ENCODE measurements at places on chromosomes 7 and 10.

GRCh38 chr7:117297606-117298005, 25.3 kb downstream of the WNT2 start:
- DNase-seq = no peak

- no peak for DNase-seq
Observed at GRCh38 chr10:66772548-66773471, 153.0 kb upstream of the LRRTM3 start.

GRCh38 chr7:17671956-17672355, 268.3 kb downstream of the SNX13 start:
- no peak for DNase-seq

DNA sequence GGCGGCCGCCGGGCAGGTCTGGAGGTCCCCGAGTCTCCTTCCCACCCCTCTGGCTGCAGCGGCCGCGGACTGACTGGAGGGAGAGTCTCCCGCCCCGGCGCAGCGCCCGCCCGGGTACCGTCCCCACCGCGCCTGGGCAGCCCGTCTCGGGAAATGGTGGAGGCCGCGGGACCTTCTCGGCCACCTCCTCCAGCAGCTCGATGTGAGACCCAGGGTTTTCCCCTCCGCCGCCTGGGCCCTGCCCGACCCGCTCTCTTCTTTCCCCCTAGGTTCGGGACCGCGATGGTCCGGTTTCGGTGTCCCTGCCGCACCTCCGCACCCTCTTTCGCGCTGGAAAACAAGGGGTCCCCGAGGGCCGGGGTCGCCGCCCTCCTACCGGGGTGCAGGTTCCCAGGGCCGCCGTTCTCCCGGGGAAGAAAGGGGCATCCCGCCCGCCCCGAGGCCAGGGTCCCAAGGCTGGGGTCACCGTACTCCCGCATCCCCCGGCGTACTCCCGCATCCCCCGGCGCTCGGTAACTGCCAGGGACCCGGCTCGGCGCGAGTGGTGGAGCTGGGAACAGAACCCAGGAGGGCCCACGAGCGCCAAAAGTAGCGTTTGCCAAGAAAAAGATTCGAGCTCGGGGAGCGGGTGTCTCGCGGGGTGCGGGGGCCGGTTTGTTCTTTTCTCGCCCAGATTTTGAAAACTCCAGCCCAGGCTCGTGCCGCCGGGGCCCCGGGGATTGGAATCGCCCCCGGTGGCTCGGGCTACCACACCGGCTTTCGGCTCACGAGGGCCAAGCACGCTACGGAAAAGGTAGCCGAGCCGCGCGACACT, 3.4 kb downstream of the TNRC18 start:
- no peak for DNase-seq

GRCh38 chr7:41190581-41190980, 512.3 kb downstream of the INHBA start:
- no peak for DNase-seq

DNA sequence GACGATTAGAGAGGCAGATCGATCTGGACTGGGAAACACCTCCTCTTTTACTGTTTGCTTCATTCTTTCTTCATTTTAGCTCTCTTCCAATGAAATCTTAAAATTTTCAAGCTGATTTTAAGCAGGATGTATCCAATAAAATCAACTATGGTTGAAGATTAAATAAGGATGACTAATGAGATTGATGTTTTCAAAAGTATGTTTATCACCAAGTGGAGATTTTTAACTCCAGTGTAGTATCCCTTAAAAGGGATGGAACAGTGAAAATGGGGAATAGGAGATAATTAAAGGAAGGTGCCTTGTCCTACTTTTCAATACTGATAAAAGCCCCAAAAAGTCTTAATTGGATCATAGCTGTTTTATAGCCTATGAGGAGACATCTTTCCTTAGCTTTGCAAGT, 11.6 kb upstream of the LIPF start:
- no peak for DNase-seq

- DNase-seq = peak; percentile 35
Observed at GRCh38 chr7:88203401-88203800, 16.4 kb downstream of the SRI start.

DNA sequence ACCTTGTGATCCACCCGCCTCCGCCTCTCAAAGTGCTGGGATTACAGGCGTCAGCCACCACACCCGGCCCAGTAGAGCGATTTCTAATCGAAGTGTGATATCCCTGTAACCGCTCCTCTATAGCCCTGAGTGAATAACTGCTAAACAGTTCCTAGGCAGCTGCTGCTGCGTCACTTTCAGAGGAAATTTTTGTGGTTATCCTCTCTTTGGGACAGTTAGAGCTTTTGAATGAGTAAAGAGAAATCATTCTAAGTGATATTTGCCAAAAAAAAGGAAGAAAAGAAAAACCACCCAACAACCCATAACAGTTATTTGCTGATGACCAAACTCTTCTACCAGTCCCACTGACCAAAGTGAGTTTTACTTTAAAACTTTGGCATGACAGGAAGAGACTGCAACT, 59.9 kb downstream of the MKX start:
- DNase-seq = no peak

DNA sequence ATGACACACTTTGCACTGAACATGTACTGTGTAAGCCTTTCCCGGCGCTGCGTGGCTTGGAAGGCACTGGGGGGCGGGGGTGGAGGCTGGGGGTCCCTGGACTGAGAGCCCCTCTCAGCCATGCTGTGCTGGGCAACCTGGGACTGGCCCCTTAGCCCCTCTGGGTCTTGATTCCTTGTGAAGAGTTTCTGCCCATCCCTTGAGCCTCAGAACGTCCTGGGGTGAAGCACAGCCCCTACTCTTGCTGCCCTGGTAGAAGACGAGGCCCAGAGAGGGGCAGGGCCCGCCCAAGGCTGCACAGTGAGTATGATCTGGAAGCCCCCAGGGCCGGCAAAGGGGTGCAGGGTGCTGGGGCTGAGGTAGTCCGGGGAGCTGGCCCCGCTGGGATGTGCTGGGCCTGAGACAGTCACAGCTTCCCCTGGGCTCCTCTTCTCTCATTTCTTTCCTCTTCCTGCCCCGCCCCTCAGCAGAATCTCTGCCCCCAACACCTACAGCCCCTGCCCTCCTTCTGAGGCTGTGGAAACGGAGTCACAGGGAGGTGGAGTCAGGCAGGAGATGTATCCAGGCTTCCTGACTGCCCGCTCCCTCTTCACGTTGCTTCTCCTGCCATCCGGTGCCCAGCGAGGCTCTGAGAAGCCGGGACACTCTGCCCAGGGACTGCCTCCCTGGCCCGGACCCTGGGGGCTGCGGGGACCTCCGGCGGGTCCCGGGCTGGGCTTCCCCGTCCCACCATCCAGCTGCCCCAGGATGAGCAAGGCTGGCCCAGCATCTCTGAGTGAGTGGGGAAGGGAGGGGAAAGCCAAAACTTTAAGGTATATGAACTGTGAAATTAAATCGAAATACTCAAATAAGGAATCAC, 60.5 kb downstream of the UNCX start:
- DNase-seq = no peak

GRCh38 chr10:132774181-132774901, 11.6 kb downstream of the NKX6-2 start:
- DNase-seq = no peak

DNA sequence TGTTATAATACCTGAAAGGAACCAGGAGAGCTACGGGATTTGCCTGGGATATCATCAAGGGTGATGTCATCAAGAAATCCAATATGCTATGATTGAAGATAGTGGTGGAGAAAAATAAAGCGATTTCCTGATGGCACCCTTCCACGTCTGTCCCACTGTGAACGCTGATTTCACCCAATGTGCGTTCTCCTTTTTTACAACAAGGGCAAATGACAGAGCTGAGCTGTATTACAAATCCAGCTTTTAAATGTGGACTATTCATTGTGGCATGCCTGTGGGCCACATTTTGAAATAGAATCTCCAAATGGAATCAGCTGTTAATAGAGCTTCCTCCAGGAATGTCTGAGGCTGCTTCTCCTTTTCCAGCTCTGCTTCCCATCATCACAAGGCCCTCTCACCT, 23.3 kb downstream of the SLC13A4 start:
- DNase-seq = no peak

DNA sequence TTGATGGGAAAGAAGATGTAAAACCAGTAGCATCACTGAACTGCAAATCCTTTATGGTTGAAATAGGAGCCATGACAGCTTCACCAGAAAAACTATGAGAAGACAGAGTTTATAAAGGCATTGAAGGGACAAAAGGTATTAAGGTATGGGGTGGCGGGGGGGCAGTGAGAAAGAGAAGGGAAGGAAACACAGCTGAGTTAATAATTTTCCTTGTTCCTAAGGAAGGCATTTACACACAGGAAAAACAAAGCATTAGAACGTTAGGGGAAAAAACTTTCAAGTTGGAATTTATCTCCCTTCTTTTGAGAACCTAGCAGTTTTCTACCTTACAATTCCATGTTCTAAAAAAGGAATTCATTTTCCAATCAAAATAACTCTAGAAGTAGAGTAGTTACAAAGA, 4.4 kb downstream of the LARP4B start:
- no peak for DNase-seq

GRCh38 chr10:11325817-11326216, 285.6 kb downstream of the USP6NL start:
- no peak for DNase-seq

- no peak for DNase-seq
Observed at GRCh38 chr7:142787783-142788182, 17.0 kb downstream of the PRSS2 start.

- DNase-seq = no peak
Observed at GRCh38 chr10:132624847-132625471, 87.4 kb downstream of the INPP5A start.

DNA sequence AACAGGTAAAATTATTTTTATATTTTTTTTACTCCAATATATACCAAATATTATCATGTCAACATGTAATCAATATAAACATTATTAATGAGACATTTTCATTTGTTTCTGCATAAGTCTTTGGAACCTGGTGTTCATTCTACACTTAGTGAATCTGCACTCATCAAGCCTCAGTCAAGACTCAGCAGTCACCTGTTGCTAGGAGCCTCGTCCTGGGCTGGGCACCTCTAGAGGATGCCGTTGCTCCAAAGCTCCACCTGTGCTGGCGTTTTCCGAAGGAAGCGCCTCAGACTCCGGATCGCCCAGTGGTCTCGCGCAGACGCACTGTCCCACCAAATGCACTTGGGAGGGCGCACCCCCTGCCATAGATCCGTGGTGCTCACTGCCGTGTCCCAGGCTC, 604.7 kb upstream of the MKI67 start:
- DNase-seq = no peak

DNA sequence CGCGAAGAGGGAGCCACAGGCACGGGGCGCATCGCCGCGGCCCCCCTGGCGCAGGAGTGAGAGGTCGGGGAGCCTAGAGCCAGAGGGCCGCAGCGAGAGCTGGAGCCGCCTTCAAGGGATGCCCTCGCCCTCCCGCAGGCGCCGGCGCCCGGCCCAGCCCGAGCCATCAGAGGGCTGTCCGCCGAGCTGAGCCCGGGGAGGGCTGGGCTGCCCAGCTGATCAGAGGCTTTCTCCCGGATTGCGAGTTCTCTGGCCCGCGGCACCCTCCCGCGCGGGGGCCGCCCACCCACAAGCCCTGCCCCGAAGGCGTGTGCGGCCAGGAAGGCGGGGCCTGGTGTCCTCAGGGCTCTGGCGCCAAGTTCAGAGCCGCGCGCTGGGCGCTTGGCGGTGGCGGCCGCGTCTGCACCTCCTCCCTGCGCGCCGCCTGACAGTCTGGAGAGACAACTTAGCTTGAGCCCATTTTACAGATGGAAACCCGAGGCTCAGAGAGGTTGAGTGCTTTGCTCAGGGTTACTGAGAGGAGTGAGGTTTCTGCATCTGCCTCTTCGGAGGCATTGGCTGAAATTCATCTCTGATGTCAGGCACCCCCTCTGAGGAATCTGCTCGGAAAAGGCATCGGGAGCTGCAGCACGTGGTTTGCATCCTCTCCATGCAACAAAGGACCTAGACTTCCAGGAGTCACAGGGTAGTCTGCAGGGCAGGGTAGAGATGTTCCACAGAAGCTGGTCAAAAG, 3.8 kb upstream of the ANTXRL start:
- no peak for DNase-seq

GRCh38 chr10:22473044-22473443, 127.7 kb downstream of the SPAG6 start:
- DNase-seq = no peak

DNA sequence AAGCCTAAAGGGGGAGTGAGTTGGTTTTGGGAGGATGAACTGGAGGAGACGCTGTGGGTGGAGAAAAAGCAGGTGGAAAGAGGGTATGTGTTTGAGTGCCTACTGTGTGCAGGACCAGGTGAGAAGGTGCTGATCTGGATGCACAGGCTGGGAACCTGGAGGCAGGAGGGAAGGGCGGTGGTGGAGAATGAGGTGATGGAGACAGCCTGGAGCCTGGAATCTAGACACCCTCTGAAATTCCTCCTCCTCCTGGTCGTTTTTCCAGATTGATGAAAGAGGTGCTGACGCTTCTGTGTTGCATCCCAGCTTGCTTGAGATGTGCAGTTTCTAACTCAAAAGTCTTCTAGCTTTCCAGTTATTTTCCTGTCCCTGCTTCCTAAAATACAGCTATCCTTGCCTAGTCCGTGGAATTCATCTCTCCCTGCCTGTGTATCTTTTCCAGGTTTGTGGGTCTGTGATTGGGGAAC, 67.5 kb downstream of the LRMDA start:
- DNase-seq = no peak

GRCh38 chr10:107554333-107554732, 389.8 kb upstream of the SORCS1 start:
- no peak for DNase-seq

DNA sequence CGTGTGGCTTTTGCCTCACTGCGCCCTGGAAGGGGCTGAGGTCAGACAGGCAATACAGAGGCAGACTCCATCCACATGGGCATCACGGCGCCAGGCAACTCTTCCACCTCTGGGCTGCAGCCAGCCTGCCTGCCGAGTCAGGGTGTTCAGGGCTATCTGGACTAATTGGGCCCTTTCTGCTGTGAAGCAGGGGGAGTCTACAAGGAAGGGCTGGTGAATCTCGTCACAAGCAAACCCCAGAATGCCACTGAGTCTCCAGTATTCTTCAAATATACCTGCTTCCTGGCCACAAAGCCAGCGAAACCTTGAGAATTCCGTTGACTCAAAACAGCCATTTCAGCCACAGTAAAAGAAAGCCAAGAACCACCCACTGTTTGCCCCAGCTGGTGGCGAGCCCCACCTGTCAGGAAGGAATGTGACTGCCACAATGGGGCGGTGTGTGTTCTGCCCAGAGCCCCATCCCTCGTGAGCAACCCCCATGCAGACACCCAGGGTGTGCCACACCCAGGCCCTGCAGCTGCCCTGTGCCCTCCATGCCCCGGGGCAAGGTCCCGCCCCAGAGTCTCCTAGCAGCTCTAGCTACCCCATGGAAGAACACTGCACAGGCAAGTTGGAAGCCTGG, 117.3 kb downstream of the FAM53B start:
- no peak for DNase-seq

Data from NCI-H524 (cell line).